ENCODE measurements at places on chromosomes 12 and 14.
A peak's percentile ranks its signal among the peaks of the same experiment; 100 is the strongest.

- DNase-seq: peak; percentile 83
Observed at GRCh38 chr14:58152014-58152857, at the start of gene ARMH4. TSS of gene ARMH4 (minus strand) at chr14:58152213. CDS start at chr14:58139358, 12,855 bp downstream.

GRCh38 chr14:63677891-63678379 lies 36.3 kb upstream of the WDR89 start:
- no peak for DNase-seq

- DNase-seq: no peak
Observed at GRCh38 chr14:31026077-31026449, at the start of gene STRN3. TSS of gene STRN3 (minus strand) at chr14:31026379. CDS start at chr14:31026185, 194 bp downstream.

DNA sequence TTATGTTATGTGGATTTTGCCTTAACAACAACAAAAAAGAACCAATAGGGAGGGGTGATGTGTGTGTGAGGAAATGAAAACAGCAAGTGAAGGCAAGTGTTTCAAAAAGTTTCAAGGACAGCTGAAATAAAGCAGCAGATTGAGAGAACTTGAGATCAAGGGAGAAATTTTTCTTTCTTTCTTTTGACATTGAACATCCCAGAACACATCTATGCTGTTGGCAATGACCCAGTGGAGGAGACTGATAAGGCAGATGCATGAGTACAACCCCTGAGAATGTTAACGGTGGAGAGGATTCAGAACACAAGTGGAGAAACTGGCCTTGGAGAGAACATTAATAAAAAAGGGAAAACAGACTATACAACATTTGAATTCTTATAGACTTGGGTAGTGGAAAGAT lies 2.9 kb downstream of the LLPH start:
- no peak for DNase-seq

GRCh38 chr12:52151153-52151836 lies 40.5 kb downstream of the KRT80 start:
- no peak for DNase-seq

GRCh38 chr14:31440280-31440679 lies 17.0 kb downstream of the DTD2 start:
- no peak for DNase-seq

GRCh38 chr14:103848175-103849077 lies 1.1 kb upstream of the PPP1R13B start:
- peak; percentile 18 for DNase-seq

GRCh38 chr12:73598626-73599025 lies 939.0 kb upstream of the ATXN7L3B start:
- no peak for DNase-seq

GRCh38 chr14:21384494-21384851 lies 654 bp upstream of the SUPT16H start:
- no peak for DNase-seq

DNA sequence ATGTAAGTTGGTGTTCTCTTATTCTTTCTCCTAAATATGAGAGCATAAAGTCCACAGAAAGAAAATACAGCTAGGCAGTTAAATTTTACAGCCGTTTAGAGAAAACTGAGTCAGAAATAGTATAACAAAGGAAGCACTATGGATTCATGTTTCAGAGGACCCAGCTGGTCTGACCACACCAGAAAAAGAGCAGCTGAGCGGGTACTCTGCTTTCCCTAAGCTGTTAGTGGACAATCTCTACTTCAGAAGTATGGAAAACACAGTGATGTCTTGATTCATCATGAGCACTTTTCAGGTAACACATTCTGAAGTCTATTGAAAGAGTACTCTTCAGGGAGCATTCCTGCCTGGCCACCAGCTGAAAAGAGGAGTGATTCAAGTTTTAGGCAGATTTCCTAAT lies 12.4 kb downstream of the PPM1H start:
- DNase-seq: peak; percentile 79

GRCh38 chr12:120259418-120260202 lies 5.9 kb downstream of the PXN start:
- DNase-seq: no peak

DNA sequence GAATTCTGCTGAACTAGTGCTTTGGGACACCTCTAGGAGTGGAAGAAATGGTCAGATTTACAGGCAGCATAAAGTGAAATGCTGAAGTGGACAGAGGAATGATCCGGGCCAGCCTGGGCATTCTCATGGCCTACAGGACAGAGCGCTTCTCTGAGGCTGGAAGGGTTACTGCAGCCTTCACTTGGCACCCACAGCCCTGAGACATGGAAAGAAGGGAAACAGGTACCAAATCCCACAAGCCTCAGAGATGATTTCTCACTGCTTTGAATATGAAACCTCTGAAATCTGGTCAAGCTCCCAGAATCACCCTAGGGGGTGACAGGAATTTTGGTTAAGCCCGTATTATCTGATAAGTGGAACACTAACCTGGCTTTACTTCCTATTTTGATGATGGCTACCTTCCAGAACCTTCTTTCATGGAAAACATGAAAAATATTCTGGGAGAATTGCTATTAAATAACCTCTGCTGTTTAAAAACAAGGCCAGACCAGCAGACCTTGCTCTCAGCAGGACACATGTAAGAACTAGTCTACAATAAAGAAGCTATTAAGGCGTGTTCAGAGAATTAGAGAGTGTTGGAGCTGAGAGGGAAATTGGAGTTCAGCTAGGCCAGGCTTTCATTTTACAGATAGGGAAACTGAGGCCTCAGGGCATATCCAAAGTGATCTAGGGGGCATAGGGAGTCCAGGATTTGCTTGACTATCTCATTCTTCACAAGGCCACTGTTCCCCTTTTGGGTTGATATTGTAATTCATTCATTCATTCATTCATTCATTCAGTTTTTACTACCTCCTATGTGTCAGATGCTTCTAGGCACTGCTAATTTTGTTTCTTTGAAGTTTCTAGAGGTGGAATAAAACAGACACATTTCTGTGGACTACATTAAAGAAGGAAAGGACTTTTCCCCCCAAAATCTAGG lies 281.5 kb downstream of the ZFP36L1 start:
- no peak for DNase-seq

- DNase-seq: peak; percentile 58
Observed at GRCh38 chr14:71725922-71726579, 206.2 kb upstream of the RGS6 start.

DNA sequence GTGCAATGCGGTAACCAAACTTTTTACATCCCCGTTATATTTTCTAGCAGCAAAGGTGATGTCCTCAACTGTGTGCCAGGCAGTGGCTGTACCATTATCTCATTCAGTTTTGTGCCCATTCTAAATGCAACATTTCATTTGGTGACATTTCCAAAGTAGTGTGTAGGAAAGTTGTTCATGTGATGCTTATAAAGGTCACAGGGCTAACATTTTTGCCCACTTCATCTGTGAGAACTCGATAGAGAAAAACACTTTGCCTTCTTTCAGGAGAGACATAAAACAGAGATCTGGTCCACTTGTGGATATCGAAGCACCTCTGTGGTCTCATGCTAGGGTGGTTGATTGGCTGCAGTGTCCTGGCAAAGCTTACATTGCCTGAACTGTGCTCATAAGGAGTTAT lies 414.2 kb upstream of the PDE3A start:
- DNase-seq: no peak

- DNase-seq: no peak
Observed at GRCh38 chr14:78710963-78711362, 540.8 kb downstream of the NRXN3 start.
